Epithelial cell of esophagus (primary cell): ENCODE measurements at places on chromosomes 1 and 21.

DNA sequence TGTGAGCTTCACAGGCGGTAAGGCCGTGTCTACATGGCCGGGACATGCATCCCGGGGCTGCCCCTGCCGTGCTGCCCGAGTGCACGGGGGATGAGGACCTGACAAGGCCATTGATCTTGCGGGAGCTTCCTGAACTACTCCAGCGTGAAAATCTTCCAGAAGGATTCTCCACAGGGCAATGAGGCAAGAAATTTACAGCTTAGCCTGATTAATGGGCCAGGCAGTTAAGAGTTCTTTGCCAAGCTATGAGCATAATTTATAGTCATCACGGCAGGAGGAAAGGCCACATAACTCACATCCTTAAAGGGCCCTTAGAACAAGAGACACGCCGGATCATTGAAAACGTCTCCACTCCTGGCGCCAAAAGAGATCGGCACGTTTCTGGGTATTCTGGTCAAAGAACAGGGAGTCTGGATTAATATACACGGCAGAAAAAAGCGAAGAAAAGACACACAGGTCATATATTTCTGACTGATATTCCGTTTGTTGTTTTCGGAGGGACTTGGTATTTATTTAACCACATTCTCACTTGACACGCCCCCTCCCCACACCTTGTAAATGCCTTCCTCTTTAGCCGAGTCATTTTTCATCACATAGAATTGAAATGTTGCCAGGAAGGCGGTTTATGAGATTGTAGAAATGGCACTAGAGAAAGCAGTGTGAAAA, 180.5 kb downstream of the DYRK1A start:
- DNase-seq: no peak

DNA sequence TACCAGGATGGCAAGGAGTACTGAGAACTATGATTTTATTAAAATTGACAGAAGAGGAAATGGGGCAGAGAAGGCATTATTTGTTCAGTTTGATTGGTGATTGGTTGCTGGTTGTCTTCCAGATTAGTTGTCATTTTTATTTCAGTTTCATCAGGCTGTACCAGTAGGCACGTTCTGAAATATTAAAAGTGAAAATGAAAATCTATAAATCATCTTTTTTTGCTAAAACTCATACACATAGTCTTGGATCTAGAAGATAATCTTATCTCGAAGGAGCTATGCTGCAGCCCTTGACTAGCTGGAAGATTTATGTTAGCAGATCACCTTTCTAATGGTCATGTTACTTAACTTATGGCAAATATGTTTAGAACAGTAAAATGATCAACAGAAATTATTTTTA, 29.0 kb downstream of the NEK7 start:
- DNase-seq: no peak

- peak; percentile 4 for DNase-seq
Observed at GRCh38 chr1:90957497-90957896, 64.3 kb downstream of the ZNF644 start.

DNA sequence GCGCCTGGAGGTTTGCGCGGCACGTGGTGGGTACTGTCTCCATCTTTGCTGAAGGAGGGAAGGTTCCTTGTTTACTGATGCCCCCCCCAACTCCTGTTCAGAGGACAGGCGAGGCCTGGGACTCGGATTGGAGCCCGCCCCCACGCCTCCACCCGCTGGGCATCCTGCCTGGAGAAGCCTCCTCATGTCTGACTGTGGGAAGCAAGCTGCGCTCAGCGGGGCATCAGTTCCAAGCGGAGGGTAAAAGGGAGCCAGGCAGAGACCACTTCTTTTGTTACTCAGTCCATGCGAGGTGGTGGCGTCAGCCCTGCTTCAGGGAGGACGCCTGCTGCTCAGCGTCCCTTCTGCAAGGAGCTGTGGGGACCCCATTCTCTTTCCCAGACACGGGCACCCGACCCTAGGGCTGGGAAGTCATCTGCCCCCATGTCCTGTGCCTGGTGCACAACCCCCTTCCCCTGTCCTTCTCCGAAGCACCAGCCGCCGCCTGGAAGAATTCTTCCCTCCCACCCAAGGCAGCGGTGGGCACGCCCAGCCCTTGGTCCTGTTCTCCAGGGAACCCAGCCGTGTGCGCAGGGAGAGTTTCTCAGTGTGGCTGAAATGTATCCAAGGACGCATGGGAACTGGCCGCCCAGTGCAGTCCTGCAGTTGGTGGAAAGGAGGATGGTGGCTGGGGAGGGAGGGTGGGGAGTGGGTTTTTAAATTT, 414.0 kb downstream of the CAMTA1 start:
- DNase-seq: no peak

DNA sequence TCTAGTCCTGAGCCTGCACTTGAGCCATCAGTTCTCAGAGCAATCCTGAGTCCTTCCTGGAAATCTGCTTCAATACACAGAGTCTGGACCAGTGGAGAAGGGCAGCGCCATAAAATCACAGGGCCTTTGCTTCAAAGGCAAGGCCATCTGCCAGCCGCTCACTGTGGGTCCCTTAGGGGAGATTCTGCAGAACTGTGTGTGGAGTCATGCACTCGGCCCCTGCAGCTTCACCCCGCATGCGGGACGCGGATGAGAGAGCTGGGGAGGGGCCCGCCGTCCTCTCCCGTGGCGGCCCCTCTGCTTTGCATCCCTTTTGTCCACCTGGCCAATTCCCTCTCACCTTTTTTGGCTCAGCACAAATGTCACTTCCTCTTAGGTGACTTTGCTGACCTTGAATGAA, 311.2 kb upstream of the VAMP3 start:
- no peak for DNase-seq
